ENCODE measurements at places on chromosomes 12 and 14. TPM values are rescaled to one million over a fixed set of nuclear protein-coding genes. Genes with fewer than 3 reads are reported as not detected.
A peak's percentile ranks its signal among the peaks of the same experiment; 100 is the strongest.

The DEPDC4 gene
- 3.1 TPM for total RNA-seq

The KRT79 gene
- not detected for total RNA-seq

The BATF gene
- 2.6 TPM for total RNA-seq

The POTEM gene
- not detected for total RNA-seq

The TMEM119 gene
- not detected for total RNA-seq

The TAS2R9 gene
- total RNA-seq = not detected

The KRT78 gene
- total RNA-seq = not detected

The MANSC1 gene
- total RNA-seq = 4.6 TPM

DNA sequence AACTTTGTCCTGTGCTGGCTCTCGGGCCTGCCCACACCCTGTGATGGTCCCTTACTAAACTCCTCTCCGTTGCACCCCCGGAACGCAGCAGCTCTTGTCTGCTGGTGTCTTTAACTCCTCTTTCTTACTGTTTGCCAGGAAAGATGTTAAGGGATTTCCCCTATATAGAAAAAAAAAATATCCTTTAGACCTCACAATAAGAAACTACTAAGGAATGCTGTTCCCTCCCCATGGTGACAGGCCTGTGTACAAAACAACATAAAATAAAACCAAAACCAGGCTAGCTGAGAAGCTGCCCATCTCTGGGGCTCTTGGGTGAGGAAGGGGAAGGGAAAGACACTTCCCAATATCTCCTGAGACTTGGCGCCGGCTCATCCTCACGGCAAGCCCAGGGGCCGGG is 95.4 kb downstream of the CHGA start:
- peaks cover 31% of the 10 kb centered on the region for H3K4me1 ChIP-seq
- no peaks in the 10 kb centered on the region for H3K36me3 ChIP-seq
- no peak for DNase-seq
- no peaks in the 10 kb centered on the region for H3K27me3 ChIP-seq
- H3K27ac ChIP-seq = peak overlapping the region; percentile 67

GRCh38 chr14:40058901-40059897 is 627.0 kb upstream of the FBXO33 start:
- DNase-seq = no peak
- H3K27ac ChIP-seq = no peak overlapping the region
- H3K4me3 ChIP-seq = no peak overlapping the region
- H3K4me1 ChIP-seq = no peaks in the 10 kb centered on the region
- no peaks in the 10 kb centered on the region for H3K36me3 ChIP-seq
- no peaks in the 10 kb centered on the region for H3K27me3 ChIP-seq

DNA sequence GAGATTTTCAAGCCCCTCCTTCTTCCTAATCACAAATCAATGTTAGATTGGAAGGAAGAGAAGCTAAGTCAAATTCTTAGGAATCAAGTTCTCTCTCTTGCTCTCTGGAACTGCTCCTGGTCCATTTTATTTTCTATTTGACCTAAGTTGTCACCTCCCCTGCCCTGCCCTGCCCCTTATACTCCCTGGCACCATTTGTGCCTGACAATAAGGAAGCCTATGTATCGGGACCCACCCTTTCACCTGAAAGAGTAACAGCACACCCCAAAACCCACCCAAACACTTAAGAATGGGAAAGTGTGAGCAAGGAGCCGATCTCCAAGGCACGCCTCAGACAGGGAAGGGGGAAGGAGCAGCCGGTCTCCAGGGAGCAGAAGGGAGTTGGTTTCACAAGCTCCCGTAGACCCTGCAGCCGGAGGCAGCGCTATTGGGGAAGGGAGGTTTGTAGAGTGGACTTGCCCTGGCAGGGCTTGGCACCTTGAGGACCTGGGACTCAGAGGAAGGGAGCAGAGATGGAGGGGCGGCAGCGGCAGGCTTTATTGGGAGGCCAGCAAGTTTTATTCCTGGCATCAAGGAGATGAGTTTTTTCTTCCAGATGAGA is 1.6 kb downstream of the LRRC74A start:
- peak overlapping the region; percentile 3 for H3K27ac ChIP-seq
- no peaks in the 10 kb centered on the region for H3K36me3 ChIP-seq
- H3K4me1 ChIP-seq = peaks cover 25% of the 10 kb centered on the region
- peak overlapping the region; percentile 18 for H3K4me3 ChIP-seq
- DNase-seq = no peak
- H3K27me3 ChIP-seq = no peaks in the 10 kb centered on the region

GRCh38 chr12:94230357-94230905 is 82.1 kb downstream of the PLXNC1 start:
- H3K36me3 ChIP-seq = no peaks in the 10 kb centered on the region
- H3K4me1 ChIP-seq = no peaks in the 10 kb centered on the region
- H3K27ac ChIP-seq = no peak overlapping the region
- DNase-seq = no peak

DNA sequence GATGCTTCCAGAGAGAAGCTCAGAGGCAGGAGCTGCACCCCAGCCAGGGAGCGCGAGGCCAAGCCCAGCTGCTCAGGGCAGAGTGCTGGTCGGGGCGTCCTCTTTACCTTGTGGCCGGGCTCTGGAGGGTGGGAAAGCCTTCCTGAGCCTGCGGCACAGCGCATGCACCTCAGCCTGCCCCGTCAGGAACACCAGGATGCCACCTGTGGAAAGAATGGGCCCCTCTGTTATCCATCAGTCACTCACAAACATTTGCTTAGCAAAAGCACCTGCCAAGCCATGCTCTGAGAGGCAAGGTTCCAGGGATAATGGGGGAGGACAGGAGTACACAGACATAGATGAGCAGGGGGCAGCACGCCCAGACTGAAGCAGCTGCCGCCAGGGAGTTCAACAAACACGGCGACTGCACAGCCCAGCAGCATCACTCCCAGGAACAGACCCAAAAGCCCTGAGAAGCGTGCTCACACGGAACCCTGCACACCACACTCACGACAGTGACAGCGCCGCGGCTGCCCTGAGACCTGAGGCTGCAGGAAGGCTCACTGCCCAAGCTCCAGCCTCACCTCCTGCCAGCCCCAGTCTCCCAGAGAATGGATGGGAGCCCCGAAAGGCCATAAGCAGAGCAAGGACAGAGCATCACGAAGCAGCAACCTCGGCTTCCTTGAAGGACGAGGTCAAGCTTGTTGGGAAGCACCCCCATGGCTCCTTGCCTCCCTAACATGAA is 21.8 kb downstream of the DHX37 start:
- H3K27ac ChIP-seq = no peak overlapping the region
- H3K4me1 ChIP-seq = no peaks in the 10 kb centered on the region
- DNase-seq = no peak
- H3K27me3 ChIP-seq = no peaks in the 10 kb centered on the region
- H3K36me3 ChIP-seq = peaks cover 99% of the 10 kb centered on the region

DNA sequence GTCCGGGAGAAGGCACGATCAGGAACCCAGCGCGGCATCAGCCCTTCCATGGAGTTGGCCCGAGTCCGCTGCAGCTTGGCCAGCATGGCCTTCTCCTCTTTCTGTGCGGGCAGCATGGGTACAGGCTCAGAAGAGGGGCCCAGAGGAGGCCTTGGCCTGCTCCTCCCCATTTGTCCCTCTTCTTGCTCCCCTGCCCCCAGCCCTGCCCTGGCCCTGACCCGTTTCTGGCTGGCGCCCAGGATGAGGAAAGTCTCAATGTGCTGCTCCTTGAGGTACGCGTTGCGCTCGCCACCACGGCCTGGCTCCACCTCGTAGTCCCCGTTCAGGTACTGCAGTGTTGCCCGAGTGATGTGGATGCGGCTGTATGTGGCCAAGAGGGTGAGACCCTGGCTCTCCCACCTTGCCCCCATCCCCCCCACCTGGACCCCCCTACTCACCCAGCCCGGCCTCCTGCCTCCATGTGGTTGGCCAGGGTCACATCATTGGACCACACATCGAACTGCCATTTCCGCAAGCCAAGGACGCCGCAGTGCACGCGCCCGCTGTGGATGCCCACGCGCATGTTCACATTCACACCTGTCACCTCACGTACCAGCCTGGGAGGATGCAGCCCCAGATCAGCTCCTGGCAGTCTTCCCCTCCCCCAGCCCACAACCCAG is 12.8 kb downstream of the ADCY6 start:
- H3K36me3 ChIP-seq = peaks cover 50% of the 10 kb centered on the region
- peaks cover 19% of the 10 kb centered on the region for H3K4me1 ChIP-seq
- H3K4me3 ChIP-seq = no peak overlapping the region
- no peak for DNase-seq

- no peaks in the 10 kb centered on the region for H3K27me3 ChIP-seq
- no peaks in the 10 kb centered on the region for H3K36me3 ChIP-seq
- H3K4me1 ChIP-seq = no peaks in the 10 kb centered on the region
Observed at GRCh38 chr12:16198884-16199283, 78.6 kb downstream of the SLC15A5 start.

DNA sequence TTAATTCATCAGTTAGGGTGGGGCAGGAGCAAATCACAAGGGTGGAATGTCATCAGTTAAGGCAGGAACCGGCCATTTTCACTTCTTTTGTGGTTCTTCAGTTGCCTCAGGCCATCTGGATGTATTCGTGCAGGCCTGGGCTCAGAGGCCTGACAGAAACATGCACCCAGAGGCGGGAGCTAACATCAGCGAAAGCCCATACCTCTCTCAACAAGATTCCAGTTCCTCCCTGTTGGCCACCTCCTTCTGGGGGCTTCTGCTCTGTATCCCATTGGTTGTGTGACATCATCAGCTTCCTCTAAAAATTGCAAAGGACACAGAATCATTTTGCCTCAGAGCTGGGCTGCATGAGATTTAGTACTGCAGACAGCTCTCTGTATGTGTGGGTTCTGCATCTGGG is 134.3 kb downstream of the ZNF664 start:
- H3K36me3 ChIP-seq = no peaks in the 10 kb centered on the region
- no peak overlapping the region for H3K4me3 ChIP-seq
- no peaks in the 10 kb centered on the region for H3K27me3 ChIP-seq
- DNase-seq = no peak
- no peaks in the 10 kb centered on the region for H3K4me1 ChIP-seq

GRCh38 chr12:84464616-84465015 is 448.0 kb downstream of the SLC6A15 start:
- no peaks in the 10 kb centered on the region for H3K4me1 ChIP-seq
- no peaks in the 10 kb centered on the region for H3K27me3 ChIP-seq
- no peak overlapping the region for H3K27ac ChIP-seq
- H3K4me3 ChIP-seq = no peak overlapping the region

GRCh38 chr12:122944605-122945592 is 21.4 kb downstream of the ABCB9 start:
- H3K27me3 ChIP-seq = no peaks in the 10 kb centered on the region
- no peaks in the 10 kb centered on the region for H3K36me3 ChIP-seq
- H3K4me3 ChIP-seq = no peak overlapping the region
- peaks cover 36% of the 10 kb centered on the region for H3K4me1 ChIP-seq
